Vagina (tissue), 2 donors: ENCODE measurements at places on chromosomes 6 and 20.

- DNase-seq, result no peak
- H3K36me3 ChIP-seq, result no peaks in the 10 kb centered on the region
- H3K27ac ChIP-seq, result no peak overlapping the region
- H3K27me3 ChIP-seq, result no peaks in the 10 kb centered on the region
Observed at GRCh38 chr6:18413381-18413780, 26.2 kb downstream of the RNF144B start.

- no peak overlapping the region for H3K4me3 ChIP-seq
- H3K4me1 ChIP-seq, result no peaks in the 10 kb centered on the region
- H3K36me3 ChIP-seq, result no peaks in the 10 kb centered on the region
Observed at GRCh38 chr6:127868338-127868737, 32.5 kb downstream of the THEMIS start.

- no peak overlapping the region for H3K27ac ChIP-seq
- no peak overlapping the region for H3K4me3 ChIP-seq
- no peak for DNase-seq
- no peaks in the 10 kb centered on the region for H3K27me3 ChIP-seq
- no peaks in the 10 kb centered on the region for H3K36me3 ChIP-seq
Observed at GRCh38 chr6:162416831-162417537, 310.6 kb downstream of the PRKN start.

- H3K4me3 ChIP-seq, result no peak overlapping the region
- peaks cover 30% of the 10 kb centered on the region for H3K4me1 ChIP-seq
- peak overlapping the region; percentile 81 for H3K27ac ChIP-seq
- H3K36me3 ChIP-seq, result no peaks in the 10 kb centered on the region
- no peak for DNase-seq
- H3K27me3 ChIP-seq, result no peaks in the 10 kb centered on the region
Observed at GRCh38 chr20:17557675-17558006, 12.2 kb upstream of the DSTN start.

GRCh38 chr6:6968731-6969552 is 138.8 kb upstream of the RREB1 start:
- H3K4me3 ChIP-seq, result no peak overlapping the region
- H3K36me3 ChIP-seq, result no peaks in the 10 kb centered on the region
- no peaks in the 10 kb centered on the region for H3K27me3 ChIP-seq

GRCh38 chr6:42720739-42721138 is 1.7 kb downstream of the PRPH2 start:
- H3K27me3 ChIP-seq, result no peaks in the 10 kb centered on the region
- no peak for DNase-seq
- H3K27ac ChIP-seq, result no peak overlapping the region
- no peaks in the 10 kb centered on the region for H3K36me3 ChIP-seq
- H3K4me3 ChIP-seq, result no peak overlapping the region

GRCh38 chr20:34110745-34111641 is 1.1 kb downstream of the EIF2S2 start:
- peak overlapping the region; percentile 92 for H3K27ac ChIP-seq
- DNase-seq, result no peak
- H3K4me3 ChIP-seq, result peak overlapping the region; percentile 99

DNA sequence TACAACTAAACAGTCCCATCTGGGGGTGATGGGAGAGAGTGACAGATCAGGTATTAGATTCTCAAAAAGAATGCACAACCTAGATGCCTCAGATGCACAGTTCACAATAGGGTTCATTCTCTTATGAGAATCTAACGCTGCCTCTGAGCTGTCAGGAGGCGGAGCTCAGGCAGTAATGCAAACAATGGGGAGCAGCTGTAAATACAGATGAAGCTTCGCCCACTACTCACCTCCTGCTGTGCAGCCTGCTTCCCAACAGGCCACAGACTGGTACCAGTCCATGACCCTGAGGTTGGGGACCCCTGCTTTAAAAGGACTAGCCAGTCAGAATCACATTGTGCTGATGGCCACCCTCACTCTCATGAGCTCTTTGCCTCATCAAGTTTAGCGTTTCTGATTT is 247.0 kb upstream of the KCNQ5 start:
- no peaks in the 10 kb centered on the region for H3K4me1 ChIP-seq
- H3K4me3 ChIP-seq, result no peak overlapping the region
- H3K27ac ChIP-seq, result no peak overlapping the region
